Upper lobe of left lung (tissue), 6 donors: ENCODE measurements at places on chromosomes 7 and 10. TPM values are rescaled to one million over a fixed set of nuclear protein-coding genes. Genes with fewer than 3 reads are reported as not detected.

DNA sequence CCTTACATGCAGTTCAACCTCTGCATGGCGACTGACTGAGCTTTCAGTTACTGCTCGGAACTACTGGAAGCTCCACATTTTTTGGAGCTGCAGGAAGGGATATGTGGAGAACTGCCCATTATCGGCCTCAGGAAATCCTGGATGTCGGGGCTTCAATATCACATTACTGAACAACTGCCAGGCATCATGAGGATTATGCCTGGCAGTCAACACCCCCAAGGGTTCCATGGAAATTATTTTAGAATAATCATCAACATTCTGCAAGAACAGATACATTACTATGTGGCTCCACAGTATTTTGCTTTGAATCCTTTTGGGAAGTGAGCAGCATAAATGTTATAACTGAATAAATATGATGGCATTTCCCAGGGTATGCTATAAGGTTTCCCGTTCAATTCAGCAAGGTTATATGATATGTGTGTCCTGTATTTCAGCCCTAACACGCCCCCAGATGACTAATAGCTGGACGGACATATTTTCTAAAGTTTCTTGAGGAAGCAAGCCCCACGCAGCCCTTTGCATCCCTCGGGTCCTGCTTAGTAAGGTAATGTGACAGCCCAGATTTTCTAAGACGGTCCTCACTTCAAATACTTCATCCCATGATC, 53.0 kb upstream of the OPALIN start:
- DNase-seq = no peak

DNA sequence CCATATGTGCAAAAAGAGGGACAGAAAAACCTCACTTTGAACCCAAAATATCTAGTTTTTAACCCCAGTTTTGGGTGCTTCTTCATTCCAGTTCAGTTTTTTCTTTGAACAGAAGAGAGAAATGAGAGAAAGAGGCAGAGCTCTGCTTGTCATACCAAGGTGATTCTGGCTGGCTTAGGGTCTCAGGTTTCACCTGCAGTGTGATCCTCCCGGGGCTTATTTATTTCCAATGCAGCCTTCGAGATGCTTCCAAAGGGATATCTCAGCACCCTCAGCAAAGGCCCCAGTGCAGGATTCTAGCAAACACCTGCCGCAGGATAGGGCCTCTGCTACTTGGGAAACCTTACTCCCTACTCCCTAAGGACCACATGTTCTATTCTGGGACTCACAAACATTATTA, 131.3 kb downstream of the WDR11 start:
- no peak for DNase-seq

DNA sequence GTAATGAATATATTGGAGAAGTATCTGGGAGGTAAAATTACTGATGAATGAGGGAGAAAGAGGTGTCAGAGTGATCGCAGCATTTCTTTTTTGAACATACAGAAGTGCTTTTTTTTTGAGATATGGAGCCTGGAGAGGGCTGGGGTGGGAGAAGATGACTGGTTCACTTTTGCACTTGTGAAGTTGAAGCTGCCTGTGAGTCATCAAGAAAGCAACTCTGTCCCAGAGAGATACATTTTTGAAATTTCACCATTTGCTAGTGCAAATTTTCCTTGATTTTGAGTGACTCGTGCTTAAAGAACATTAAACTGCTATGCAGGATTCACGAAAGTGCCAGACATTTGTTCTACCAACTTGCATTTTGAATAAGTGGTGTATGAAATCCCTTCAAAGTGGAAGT, 81.8 kb downstream of the ADRA2A start:
- no peak for DNase-seq

DNA sequence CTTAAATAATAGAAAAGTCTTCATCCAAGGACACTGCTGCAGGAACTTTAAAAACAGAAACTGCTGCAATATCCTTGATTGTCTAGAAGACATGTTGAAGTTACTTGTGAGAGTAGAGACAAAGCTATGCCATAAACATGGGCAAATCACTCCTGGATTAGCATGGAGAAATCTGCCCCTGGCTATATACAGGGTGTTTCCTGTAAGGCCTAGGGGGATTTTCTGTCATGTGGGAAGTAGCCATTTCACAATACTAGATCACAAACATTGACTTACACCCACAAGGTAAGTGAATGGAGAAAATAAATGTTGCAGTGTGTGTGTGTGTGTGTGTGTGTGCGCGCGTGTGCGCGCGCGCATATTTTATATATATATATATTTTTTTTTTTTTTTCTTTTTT, 35.2 kb upstream of the PDK4 start:
- no peak for DNase-seq

- no peak for DNase-seq
Observed at GRCh38 chr7:86918245-86918644, 141.2 kb downstream of the ELAPOR2 start.

DNA sequence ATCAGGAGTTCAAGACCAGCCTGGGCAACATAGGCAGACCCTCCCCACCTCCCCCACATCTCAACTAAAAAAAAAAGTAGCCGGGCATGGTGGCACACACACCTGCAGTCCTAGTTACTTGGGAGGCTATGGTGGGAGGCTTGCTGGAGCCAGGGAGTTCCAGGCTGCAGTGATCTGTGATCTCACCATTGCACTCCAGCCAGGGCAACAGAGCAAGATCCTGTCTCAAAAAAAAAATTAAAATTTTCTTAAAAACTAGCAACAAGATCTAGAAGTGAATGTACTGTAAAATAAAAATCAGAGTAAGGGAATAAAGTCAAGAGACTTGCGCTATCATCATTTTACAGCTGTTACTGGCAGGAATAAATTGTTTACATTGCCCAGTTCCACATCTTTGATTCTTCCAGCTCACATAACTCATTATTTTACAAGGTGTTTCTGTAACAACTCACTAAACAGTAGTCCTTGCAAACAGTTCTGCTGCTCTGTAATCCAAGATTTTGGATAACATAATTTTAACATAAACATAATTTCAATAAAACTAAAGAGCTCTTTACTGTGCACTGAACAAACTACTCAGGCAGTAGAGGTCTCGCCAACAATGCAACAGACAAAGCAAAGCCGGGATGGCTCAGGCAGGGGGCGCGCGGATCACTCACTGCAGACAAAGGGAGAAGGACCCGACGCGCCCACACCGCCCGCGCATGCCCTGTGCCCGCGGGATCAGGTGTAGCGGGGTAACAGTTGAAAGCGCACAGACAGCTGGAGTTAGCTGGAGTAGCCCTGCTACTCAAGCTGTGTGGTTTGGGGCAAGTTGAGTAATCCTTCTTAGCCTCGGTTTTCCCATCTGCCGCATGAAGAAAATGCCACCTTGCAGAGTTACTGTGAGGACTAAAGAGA, 73.3 kb upstream of the NFE2L3 start:
- DNase-seq = peak; percentile 83

DNA sequence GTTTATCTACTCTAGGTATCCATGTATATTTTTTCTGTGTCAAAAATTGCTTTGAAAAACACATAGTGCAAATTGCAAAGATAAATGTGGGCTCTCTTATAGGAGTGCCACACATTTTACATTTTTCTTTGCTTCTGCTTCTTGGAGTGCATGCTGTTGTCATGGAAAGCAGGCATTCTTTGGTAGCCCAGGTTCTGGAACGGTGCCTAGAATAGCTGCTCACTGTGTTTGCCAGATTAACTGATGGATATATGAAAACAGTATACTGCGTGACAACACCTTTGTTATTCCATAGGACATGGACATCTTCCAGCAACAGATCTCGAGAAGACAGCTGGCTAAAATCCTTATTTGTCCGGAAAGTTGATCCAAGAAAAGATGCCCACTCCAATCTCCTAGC, 13.4 kb downstream of the NIPSNAP2 start:
- DNase-seq = no peak

GRCh38 chr7:22564511-22565045, 64.6 kb upstream of the STEAP1B start:
- DNase-seq = no peak

The MRLN gene
- not detected for total RNA-seq

The MTURN gene
- 34.4 TPM for total RNA-seq

The IGFBP3 gene
- 107 TPM for total RNA-seq

The CHN2 gene
- 13.7 TPM for total RNA-seq
